Suprapubic skin (tissue), 4 donors: ENCODE measurements at places on chromosomes 2 and 18.

- no peak for DNase-seq
These were observed 182.7 kb downstream of the LTBP1 start for GRCh38 chr2:33129263-33130053.

- no peak for DNase-seq
These were observed 77.3 kb downstream of the INSIG2 start for GRCh38 chr2:118165595-118165994.

DNA sequence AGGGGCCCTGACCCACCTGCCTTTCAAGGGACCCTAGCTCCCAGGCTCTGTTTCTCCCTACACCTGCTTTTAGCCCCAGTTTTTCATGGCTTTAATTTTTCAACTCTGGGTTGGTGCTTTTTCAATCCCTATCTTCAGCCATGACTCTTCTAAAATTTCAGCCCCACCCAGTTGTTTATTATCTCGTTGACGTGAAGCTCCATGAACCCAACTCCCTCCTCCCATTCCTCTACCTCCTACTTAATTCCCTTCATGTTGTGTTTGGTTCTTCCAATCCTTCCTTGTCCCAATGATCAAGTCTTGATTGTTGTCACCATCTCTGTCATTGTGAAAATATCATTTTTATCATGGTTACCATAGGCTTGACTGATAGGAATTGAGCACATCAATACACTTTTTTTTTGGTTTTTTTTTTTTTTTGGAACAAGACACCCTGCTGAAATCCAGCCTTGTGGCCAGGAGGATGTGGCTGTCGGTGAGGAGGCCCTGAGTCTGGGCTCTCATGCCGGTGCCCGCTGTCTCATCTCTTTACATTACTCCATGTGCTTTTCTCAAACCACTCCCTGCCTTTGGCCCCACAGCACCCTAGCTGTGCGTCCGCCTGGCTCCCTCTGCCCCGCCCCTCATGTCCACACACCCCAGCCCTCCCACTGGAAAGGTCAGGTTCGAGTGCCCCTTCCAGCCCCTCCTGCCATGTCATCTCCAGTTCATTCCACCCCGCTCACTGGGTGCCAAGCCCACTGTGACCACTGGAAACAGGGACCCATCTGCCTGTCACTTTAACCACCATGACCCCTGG lies 39.3 kb downstream of the NAPG start:
- DNase-seq, result no peak

DNA sequence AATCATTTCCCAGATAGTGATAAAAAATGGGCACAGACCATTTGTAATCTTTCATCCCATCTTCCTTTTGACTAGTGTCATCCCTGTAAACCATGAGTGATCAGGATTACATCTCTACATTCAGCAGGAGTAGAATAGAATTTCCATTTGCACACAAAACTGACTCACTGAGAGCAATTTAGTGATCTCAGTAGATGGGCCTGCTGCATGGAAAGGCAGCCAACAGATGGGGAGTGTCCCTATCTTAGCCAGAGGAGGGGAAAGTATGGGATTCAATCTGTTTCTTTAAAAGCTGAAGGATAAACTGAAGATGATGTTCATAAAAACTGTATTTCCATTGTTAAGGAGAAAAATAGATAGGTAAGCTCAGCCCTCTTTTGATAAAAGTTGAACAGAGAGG lies 441.7 kb downstream of the ZNF521 start:
- no peak for DNase-seq
